Activated T-helper 1 cell treated with anti-CD3 and anti-CD28 coated beads, Interleukin-12 subunit alpha, Interleukin-12 subunit beta, Interleukin-2, Interleukin-4 antibody, amounts not matched to agents 30 ng/mL and 10 ng/mL and 1 ng/mL, durations not matched to agents 14 hours and 24 hours and 36 hours (primary cell): ENCODE measurements at places on chromosomes 3 and 15.
A peak's percentile ranks its signal among the peaks of the same experiment; 100 is the strongest.

- H3K27me3 ChIP-seq = peaks cover 9% of the 10 kb centered on the region
- DNase-seq = no peak
- H3K4me3 ChIP-seq = no peak overlapping the region
- H3K4me1 ChIP-seq = no peaks in the 10 kb centered on the region
- H3K36me3 ChIP-seq = no peaks in the 10 kb centered on the region
Measured at GRCh38 chr3:155753038-155753639, 8.3 kb upstream of the PLCH1 start.

DNA sequence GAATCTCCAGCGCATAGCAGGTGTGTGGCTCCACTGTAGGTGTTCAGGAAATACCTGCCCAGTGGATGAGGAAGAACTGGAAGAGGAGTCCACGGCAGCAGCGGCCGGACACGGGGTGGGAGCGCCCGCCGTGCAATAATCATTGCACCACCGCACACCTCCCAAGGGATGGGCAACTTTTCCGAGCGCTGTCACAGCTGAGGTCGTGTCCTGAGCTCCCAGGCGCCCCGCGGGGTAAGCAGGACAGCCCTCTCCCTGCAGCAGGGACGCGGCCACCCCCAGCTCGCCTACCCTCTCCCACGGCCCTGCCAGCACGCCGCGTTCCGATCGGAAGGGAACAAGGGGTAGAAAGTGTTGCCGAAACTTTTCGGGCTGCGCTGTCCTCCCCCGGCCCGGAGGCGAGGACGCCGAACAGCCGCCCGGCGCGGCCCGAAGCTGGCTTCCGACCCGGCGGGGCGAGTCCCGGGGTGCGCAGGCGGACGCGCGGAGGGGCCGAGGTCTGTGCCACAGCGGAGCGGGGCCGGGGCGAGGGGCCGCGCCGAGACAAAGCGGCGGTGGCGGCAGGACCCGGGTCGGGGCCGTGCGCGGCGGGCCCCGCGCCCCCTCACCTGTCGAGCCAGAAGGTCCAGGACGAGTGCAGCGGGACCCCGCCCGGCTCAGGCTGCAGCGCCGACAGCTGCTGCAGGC, 475 bp downstream of the EIF4E3 start:
- H3K4me1 ChIP-seq = peaks cover 70% of the 10 kb centered on the region
- peaks cover 15% of the 10 kb centered on the region for H3K36me3 ChIP-seq
- DNase-seq = peak; percentile 28
- peak overlapping the region; percentile 90 for H3K4me3 ChIP-seq

DNA sequence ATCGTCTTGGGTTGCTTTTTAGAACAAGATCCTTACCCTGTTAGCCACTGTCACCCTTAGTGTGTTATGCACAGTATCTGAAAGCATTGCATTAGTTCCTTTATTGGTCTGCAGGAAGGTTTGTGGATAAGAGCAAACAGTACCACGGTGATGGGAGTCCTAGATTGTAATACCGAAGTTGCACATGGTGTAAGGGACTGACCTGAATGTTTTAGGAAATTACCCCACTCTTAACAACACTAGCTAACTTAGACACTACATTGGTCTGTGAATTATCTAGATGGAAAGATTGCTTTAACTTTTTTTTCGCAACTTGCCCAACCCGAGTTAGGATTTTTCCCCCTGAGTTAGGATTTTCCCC, 1.3 kb downstream of the STT3B start:
- H3K27me3 ChIP-seq = no peaks in the 10 kb centered on the region
- peaks cover 40% of the 10 kb centered on the region for H3K4me1 ChIP-seq
- DNase-seq = no peak
- peaks cover 17% of the 10 kb centered on the region for H3K36me3 ChIP-seq
- peak overlapping the region; percentile 99 for H3K4me3 ChIP-seq

GRCh38 chr3:134037168-134037567, 7.4 kb upstream of the SLCO2A1 start:
- no peaks in the 10 kb centered on the region for H3K36me3 ChIP-seq
- H3K27me3 ChIP-seq = peaks cover 4% of the 10 kb centered on the region
- no peaks in the 10 kb centered on the region for H3K4me1 ChIP-seq
- no peak overlapping the region for H3K4me3 ChIP-seq
- no peak overlapping the region for H3K27ac ChIP-seq

DNA sequence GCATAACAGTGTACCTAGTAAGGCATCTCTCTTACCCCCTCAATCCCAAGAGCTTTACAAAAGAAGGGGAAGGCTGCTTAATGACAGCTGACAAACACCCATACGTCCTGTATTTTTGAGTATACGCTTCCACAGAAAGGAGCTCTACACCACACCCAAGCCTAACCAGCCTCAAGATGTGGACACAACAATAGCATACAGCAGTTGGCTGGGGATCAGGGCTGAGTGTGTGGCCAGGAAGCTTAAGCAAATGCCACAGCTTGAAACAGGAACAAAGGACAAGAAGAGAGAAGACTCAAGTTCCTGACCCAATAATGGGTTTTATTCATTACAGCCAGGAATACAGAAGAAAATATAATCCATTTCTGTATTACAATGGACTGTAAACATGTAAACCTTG, 6.9 kb downstream of the HEXA start:
- no peaks in the 10 kb centered on the region for H3K27me3 ChIP-seq
- no peak overlapping the region for H3K4me3 ChIP-seq
- no peak for DNase-seq
- peaks cover 26% of the 10 kb centered on the region for H3K36me3 ChIP-seq
- peaks cover 37% of the 10 kb centered on the region for H3K4me1 ChIP-seq

DNA sequence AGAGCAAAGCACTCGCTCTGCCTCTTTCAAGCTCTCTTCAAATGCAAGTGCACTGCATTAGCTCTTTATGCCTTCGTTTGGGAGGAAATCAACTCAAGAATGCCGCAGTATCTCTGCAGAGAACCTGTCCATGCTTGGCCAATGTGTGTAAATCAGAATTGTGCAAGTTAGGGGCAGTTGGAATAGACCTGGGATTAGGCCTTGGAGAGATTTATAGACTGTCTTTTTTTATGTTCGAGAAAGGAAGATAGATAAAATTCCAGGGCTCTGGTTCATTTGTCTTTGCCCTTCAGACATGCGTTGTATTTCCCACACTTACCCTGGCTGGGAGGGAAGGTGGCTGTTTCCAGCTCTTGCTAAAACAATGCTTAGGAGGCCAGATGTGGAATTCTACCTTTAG, 163.7 kb downstream of the MOBP start:
- H3K4me1 ChIP-seq = no peaks in the 10 kb centered on the region
- H3K4me3 ChIP-seq = no peak overlapping the region
- DNase-seq = no peak

- no peak overlapping the region for H3K4me3 ChIP-seq
- H3K36me3 ChIP-seq = no peaks in the 10 kb centered on the region
- no peak overlapping the region for H3K27ac ChIP-seq
- no peak for DNase-seq
- no peaks in the 10 kb centered on the region for H3K4me1 ChIP-seq
Measured at GRCh38 chr3:79986338-79986737, 218.5 kb upstream of the ROBO1 start.

DNA sequence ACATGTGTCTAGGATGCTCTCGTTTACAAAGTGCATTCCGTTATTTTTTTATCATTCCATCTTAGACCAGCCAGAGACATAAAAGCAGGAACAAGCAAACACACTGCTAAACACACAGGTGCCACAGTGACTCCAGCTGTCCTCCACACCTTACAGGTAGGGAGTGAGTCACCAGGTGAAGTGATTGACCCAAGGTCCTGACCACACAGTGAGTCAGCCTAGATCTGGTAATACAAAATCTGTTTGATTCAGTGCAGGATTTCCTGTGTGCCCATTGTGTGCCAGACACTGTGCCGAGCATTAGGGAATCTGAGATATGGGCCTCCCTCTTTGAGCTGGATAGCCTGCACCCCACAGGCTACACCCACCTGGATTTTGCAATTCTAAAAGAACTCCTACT, 16.7 kb upstream of the BFSP2 start:
- DNase-seq = no peak
- no peak overlapping the region for H3K27ac ChIP-seq
- no peaks in the 10 kb centered on the region for H3K4me1 ChIP-seq
- H3K4me3 ChIP-seq = no peak overlapping the region

GRCh38 chr15:76963596-76963995, 31.3 kb upstream of the PSTPIP1 start:
- no peak overlapping the region for H3K27ac ChIP-seq
- H3K4me1 ChIP-seq = peaks cover 4% of the 10 kb centered on the region
- no peaks in the 10 kb centered on the region for H3K36me3 ChIP-seq
- no peak overlapping the region for H3K4me3 ChIP-seq
- no peak for DNase-seq

DNA sequence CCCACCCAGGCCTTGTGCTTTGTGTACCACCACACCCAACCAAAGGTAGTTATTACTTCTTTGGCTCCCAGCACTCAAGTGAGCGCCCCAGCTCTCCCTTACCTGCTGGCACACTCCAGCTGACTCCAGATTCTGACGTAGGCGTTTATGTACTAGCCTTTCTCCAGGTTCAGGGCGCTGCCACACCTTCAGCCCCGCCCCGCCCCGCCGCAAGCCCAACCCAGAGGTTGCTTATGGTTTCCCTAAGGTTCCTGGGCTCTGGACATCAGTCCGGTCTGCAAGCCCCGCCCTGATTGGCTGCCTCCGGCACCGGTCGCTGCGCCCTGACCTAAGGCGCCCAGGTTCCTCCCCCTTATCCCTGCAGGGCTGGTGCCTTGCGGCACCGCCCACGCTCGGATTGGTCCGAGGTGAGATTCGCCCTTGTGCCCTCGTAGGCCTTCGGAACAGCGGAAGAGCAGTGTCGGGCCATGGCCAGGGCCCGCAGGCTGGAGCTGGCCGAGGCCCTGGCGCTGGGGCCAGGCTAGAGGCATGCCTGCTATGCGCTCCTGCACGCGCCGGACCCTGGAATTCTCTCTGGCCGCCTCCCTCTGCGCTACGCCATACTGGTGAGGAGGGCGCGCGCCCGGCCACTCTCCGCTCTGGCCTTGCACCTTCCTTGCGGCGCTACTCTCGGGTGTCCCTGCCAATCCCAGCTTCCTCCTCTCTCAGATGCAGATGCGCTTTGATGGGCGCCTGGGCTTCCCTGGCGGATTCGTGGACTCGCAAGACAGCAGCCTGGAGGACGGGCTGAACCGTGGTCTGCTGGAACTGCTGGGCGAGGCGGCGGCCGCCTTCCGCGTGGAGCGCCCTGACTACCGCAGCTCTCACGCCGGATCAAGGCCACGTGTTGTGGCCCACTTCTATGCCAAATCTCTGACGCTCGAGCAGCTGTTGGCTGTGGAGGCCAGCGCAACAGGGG, 19.8 kb upstream of the NUDT16 start:
- peaks cover 23% of the 10 kb centered on the region for H3K27me3 ChIP-seq
- H3K27ac ChIP-seq = no peak overlapping the region
- peaks cover 13% of the 10 kb centered on the region for H3K4me1 ChIP-seq

- peaks cover 1% of the 10 kb centered on the region for H3K36me3 ChIP-seq
- no peaks in the 10 kb centered on the region for H3K27me3 ChIP-seq
- peaks cover 26% of the 10 kb centered on the region for H3K4me1 ChIP-seq
- H3K27ac ChIP-seq = no peak overlapping the region
Measured at GRCh38 chr3:112405845-112406244, 72.9 kb downstream of the CD200 start.

DNA sequence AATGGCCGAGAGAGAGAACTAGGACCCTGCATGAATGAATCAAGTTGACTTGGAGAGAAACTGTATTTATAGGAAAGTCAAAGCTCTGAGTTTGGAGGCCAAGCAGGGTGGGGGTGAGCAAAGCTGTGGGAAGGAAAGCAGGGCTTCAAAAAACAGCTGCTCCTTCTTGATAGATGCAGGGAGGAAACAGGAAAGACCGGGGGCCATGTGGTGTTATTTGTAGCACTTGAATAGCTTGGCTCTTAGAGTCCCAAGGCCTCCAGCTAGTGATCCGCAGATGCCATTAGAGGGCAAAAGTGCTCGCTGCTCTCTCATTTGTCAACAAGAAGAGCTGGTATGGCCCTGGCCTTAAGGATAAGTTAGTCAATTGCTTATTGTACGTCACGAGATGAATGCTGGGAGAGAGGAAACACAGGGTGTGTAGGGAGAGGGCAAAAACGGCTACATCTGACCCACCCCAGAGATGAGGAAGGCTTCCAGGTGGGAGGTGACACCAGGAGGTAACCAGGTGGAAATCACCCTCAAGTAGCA, at the start of gene ALG1L2:
Gene ALG1L2, plus strand, starts transcription at position 481 of the 531 bp plus-strand sequence. CDS start 186 bp downstream, outside the sequence.
- no peak for DNase-seq
- peaks cover 1% of the 10 kb centered on the region for H3K27me3 ChIP-seq
- H3K4me3 ChIP-seq = no peak within 1 kb of the TSS

- H3K4me3 ChIP-seq = no peak overlapping the region
- H3K4me1 ChIP-seq = peaks cover 2% of the 10 kb centered on the region
- H3K36me3 ChIP-seq = no peaks in the 10 kb centered on the region
- no peak overlapping the region for H3K27ac ChIP-seq
Measured at GRCh38 chr3:126057936-126058335, 26.0 kb downstream of the SLC41A3 start.

- H3K27me3 ChIP-seq = peaks cover 10% of the 10 kb centered on the region
- H3K4me1 ChIP-seq = no peaks in the 10 kb centered on the region
- H3K4me3 ChIP-seq = no peak overlapping the region
- H3K36me3 ChIP-seq = no peaks in the 10 kb centered on the region
- no peak overlapping the region for H3K27ac ChIP-seq
- DNase-seq = no peak
Measured at GRCh38 chr3:112894258-112894657, 47.6 kb upstream of the CD200R1L start.

DNA sequence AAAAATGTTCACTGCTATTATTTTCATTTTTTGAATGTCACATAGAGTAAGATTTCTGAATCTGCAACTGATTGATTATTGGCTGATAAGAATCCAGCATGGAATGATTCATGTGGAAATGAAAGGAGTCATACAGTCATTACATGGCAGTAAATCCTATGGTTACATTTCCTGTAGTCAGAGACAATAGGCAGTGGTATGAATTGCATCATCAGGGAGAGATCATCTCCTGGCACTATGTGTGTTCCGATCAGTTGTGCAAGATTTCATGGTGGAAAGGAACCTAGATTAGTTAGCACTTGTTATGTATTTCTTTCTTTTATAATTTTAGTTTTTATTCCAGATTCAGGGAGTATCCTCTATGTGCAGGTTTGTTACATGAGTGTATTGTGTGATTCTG, 38.8 kb downstream of the SLC12A1 start:
- H3K36me3 ChIP-seq = no peaks in the 10 kb centered on the region
- no peak overlapping the region for H3K4me3 ChIP-seq
- no peaks in the 10 kb centered on the region for H3K4me1 ChIP-seq

GRCh38 chr3:186110975-186111974, 2.4 kb upstream of the ETV5 start:
- no peak overlapping the region for H3K27ac ChIP-seq
- peaks cover 42% of the 10 kb centered on the region for H3K4me1 ChIP-seq
- H3K4me3 ChIP-seq = peak overlapping the region; percentile 90
- H3K36me3 ChIP-seq = peaks cover 2% of the 10 kb centered on the region
- DNase-seq = no peak

- H3K4me1 ChIP-seq = no peaks in the 10 kb centered on the region
- H3K4me3 ChIP-seq = no peak overlapping the region
- no peak overlapping the region for H3K27ac ChIP-seq
- peaks cover 22% of the 10 kb centered on the region for H3K27me3 ChIP-seq
- no peaks in the 10 kb centered on the region for H3K36me3 ChIP-seq
Measured at GRCh38 chr3:16040991-16041390, 133.5 kb upstream of the GALNT15 start.

- H3K27ac ChIP-seq = no peak overlapping the region
- no peaks in the 10 kb centered on the region for H3K27me3 ChIP-seq
- H3K4me3 ChIP-seq = no peak overlapping the region
- peaks cover 2% of the 10 kb centered on the region for H3K36me3 ChIP-seq
Measured at GRCh38 chr3:11698326-11699082, 54.8 kb upstream of the VGLL4 start.
